Thymus (tissue), 14 donors: ENCODE measurements at places on chromosomes 7 and 10.

DNA sequence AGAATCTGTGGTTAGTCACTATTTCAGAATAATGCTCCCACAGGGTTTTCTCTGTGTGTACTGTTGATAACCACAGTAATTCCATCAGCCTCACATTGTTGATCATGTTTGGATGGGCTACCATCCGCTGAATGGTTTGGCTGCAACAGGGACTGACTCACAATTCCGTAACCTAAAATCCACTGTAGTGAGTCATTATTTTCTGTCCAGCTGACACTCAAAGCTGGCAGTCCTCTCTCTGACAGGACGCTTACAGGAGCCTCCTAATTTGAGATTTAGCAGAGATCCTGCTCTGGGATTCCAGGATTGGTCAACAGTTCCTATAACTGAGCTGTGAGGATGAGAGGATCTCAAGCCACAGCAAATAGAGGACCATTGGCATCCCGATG lies 32.7 kb downstream of the VWA2 start:
- DNase-seq, result no peak

DNA sequence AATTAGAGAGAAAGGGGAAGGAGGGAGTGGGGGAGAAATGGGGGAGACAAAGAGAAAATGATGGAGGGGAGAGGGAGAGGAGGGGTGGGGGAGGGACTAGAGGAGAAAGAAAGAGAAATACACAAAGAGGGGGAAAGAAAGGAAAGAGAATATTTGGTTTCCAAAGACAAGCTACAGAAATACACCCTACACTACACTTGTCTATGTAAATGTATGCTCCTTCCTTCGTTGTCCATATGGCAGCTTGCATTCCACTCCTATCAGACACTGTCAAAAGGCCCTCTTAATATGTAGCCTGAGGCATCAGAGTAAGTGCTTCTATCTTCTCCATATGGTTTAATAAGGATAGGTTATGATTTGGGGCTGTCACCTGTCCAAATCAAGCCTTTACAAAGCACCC lies 92.8 kb upstream of the FEZF1 start:
- DNase-seq, result no peak

DNA sequence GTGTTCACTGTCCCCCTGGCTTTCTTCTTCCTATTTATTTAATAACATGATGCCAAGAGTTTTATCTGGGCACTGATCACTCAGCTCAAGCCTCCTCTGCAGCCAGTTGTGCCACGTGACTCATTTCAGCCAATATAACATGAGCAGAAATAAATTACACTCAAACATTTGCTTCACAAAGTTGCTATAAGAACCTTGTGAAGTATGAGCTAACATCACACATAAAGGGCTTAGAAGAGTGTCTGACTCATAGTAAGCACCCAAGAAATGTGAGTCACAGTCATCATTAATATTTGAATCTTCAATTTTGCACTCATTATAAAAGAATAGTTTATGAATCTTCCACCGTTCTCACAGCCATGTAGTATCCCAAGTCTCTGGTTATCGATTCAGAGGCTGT lies 414.6 kb upstream of the NPVF start:
- DNase-seq, result no peak

DNA sequence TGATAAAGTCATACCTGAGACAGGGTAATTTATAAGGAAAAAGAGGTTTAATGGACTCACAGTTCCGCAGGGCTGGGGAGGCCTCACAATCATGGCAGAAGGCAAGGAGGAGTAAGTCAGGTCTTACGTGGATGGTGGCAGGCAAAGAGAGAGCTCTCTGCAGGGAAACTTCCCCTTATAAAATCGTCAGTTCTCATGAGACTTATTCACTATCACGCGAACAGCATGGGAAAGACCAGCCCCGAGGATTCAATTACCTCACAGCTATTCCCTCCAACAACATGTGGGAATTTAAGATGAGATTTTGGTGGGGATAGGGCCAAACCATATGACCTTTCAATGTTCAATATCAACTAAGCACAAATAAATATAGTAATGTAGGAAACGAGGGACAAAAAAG lies 559.4 kb upstream of the KCND2 start:
- DNase-seq, result no peak

GRCh38 chr7:610531-611280 lies 91.1 kb upstream of the PDGFA start:
- no peak for DNase-seq

GRCh38 chr10:64261092-64261491 lies 739.9 kb downstream of the REEP3 start:
- no peak for DNase-seq

DNA sequence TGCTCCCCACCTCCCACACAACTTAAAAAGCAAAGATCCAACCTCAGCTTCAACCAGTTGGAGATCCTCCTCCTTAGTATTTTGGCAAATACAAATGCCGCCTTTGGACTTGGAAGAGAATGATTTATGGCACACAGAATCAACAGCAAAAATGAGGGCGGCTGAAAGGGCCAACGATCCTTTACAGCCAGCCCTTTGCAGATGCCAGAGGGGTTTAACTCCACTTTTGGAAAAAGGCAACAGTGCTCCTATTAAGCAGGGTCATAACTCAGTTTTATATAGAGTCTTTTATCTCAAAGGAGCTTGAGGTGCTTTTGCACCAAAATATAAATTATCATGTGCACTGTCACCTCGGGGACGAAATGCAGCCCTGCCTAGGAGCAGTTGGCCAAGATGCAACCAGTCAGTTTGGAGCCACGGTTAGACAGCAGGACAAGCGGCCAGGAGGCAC lies 56.7 kb upstream of the JCAD start:
- no peak for DNase-seq

GRCh38 chr7:124761164-124761715 lies 4.4 kb downstream of the GPR37 start:
- no peak for DNase-seq

- DNase-seq, result no peak
Measured at GRCh38 chr7:87658553-87658952, 30.4 kb downstream of the RUNDC3B start.
